ENCODE measurements at places on chromosomes 12 and 14.

DNA sequence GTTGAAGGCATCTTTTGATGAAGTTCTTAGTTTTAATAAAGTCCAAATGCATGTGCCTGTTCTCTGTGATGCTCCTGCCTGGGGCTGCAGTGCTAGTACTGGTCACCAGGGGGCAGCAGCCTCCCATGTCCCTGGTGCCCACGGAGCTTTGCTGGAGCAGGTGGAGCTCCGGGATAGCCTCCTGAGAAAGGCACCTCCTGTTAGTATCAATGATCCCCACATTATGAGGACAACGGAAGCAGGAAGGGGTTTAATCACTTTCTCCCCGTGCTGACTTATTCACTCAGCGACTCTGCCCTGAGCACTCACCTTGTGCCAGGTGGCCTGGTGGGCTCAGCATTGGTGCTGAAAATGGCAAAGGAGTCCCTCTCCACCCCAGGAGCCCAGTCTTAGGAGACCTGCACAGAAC lies 123.0 kb upstream of the PZP start:
- DNase-seq: peak; percentile 81

GRCh38 chr12:47819138-47819895 lies 386 bp downstream of the HDAC7 start:
- peak; percentile 79 for DNase-seq

GRCh38 chr14:105178069-105178867 lies 2.8 kb downstream of the NUDT14 start:
- DNase-seq: no peak

GRCh38 chr12:68203460-68203875 lies 22.1 kb downstream of the IL26 start:
- no peak for DNase-seq

- no peak for DNase-seq
These were observed 60.9 kb downstream of the SOX5 start for GRCh38 chr12:23888396-23889068.

- DNase-seq: no peak
These were observed 34.9 kb downstream of the TTC7B start for GRCh38 chr14:90781344-90781761.

GRCh38 chr12:104337030-104337558 lies 33.6 kb downstream of the EID3 start:
- no peak for DNase-seq

DNA sequence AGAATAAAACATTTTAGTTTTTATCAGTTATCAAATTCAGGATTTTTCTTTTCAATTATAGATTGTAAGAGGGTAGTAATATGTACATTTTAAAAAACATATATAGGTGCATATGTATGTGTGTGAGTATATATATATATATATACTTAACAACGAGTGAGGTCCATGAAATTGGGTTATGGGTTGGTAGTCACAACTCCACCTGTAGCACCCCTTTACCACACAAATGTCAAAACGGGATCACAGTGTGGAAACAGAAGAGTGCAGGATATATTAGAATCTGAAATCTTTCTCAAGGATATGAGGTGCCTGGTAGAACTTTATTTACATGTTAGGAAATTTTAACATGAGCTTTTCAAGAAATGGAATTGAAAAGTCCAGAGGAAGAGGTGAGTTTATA lies 31.3 kb downstream of the MIA2 start:
- no peak for DNase-seq

GRCh38 chr12:115322275-115322674 lies 638.3 kb upstream of the TBX3 start:
- no peak for DNase-seq

All from activated T-cell treated with anti-CD3 and anti-CD28 coated beads, Interleukin-2, amount 50 U/mL, for 72 hours (primary cell).